ENCODE measurements at places on chromosomes 7 and 10.

GRCh38 chr7:25028370-25029021, 48.5 kb upstream of the OSBPL3 start:
- DNase-seq: no peak

DNA sequence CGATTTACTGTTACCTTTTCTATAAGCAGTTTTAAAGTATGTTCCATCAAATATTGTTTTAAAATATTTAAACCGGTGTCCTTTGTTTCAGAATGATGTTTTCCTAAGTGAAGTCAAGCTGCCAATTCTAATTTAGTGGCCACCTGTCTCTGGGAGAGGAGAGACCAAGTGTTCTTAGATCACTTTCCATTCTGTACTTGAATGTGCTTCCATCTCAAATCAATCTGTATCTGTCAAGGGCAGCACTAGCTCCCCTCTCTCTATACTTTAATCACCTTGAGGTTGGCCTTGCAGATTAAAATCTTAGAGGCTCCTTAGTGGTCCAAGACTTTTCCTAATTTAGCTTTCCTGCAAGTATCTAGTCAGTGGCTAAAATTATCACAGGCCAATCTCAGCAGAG, 49.6 kb downstream of the LGI1 start:
- DNase-seq: no peak

DNA sequence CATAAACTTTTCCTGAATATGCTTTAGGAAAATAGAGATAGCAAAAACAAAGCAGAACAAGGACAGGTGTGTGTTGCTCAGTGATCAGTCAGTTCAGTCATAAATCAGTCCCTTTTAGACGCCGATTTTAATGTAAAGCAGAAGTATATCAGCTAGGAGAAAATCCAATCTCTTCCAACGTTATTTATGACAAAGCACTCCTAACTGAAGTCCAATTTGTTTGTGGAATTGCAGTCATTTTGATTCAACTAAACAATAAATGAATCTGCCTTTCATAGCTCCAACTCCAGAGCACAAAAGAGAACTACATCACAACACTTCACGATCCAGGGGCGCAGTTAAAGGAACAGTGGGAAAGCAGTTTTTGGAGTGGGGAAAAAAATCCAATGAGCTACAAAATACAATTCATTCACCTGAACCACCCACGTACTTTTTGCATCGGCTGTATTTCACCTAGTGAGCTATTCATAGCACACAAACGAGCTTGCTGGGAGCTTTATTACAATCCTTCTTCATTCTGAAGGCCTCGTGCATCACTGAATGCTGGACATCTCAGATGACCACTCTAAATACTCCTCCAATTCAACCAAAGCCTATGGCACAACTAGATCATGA, 151.3 kb downstream of the LRRN3 start:
- DNase-seq: no peak

DNA sequence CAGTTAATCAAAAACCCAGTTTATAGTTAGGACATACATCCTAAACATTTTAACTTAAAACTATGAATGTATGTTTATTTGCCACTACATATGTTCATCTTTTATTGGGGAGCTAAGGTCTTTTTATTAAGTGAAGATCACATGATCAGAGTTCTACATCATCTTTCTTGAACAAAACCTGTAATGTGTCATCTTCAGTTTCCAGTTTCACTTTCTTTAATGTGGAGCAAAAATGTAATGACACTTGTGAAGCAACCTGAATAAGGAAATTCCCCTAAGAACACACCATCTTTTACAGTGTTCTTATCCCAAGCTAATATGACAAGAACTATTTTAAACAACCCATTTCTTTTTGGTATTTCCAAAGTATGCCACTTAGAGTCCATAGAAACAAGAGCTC, 166.7 kb upstream of the BET1 start:
- no peak for DNase-seq

- no peak for DNase-seq
These were observed 321.4 kb upstream of the HGF start for GRCh38 chr7:82091126-82091684.

DNA sequence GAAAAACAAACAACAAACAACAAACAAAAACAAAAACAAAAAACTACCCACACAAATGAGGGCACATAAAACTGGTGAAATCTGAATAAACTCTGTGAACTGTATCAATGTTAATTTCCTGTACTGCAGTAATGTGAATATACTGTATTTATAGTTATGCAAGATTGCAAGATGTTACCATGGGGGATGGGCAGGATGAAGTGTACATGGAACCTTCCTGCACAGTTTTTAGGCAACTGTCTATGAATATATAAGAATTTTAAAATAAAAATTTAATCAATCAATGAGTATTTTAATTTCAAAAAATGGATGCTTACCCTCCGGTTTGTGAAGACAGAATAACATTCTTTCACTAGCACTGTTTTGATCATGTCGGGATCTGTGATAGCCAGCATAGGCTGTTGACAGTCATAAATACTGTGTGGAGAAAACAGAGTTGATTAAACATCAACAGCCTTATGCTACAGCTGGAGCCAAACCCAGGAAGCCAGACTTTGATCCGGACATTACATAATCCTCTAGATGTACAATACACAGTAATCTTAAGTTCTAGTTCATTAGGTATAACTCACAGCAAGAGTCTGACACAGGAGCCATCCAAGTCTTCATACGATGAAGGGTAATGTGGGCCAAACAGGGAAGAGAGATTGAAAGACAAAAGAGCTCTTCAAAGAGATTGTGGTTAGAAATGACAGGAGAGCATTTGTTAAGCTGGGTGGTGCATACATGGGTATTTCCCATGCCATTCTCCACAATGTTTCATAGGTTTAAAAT, 14.8 kb downstream of the CYP3A7 start:
- DNase-seq: no peak

- no peak for DNase-seq
These were observed 56.8 kb downstream of the AUTS2 start for GRCh38 chr7:69654849-69655707.

DNA sequence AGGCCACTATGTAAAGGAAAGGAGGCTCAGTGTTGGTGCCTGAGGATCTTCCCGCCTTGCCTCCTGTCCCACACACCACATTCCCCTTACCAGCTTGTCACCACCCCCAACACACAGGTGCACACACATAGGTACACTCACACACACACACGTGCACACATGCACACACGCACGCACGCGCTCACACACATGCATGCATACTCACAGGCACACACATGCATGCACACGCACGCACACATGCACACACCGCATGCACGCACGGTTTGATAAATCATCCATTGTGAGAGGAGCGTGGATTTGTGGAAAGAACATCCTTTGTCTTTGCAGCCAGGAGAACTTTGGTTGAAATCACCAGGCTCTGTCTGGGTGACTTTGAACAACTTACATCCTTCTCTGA, 359.8 kb downstream of the FRMD4A start:
- no peak for DNase-seq

GRCh38 chr10:116164291-116164690, 108.7 kb downstream of the GFRA1 start:
- no peak for DNase-seq

DNA sequence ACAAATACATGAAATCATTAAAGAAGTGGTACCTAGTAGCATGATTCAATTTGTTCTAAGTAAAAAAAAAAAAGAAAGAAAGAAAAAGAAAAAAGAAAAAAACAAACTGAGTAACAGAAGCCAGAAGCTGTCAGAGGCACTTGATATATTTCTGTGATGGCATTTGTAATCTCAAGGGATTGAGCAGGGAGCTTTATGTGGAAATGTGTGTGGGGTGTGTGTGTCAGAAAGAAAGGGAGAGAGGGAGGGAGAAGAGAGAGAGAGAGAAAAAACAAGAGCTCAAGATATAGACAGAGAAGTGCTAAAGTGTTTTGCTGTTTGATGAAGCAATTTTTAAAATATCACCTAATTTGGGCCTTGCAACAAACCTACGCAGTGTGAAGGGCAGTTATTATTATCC, 357.6 kb upstream of the PCDH15 start:
- no peak for DNase-seq

DNA sequence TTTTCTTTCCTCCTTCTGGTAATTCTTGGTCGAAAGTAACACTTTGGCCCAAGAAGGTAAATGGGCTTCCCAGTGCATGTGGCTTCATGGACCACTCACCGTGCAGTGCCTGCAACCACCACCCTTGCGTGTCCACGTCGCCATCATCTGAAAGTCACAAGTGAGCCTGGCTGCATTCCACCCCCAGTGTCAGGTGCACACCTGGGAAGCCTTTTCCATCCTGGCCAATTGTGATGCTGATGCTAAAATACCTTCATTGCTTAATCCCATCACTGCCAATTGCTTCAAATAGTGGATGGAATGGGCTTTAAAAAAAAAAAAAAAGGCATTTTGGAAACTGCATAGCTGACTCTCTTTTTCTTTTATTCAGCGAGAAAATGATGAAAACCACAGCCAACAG, 228.9 kb downstream of the ARHGAP21 start:
- DNase-seq: no peak

DNA sequence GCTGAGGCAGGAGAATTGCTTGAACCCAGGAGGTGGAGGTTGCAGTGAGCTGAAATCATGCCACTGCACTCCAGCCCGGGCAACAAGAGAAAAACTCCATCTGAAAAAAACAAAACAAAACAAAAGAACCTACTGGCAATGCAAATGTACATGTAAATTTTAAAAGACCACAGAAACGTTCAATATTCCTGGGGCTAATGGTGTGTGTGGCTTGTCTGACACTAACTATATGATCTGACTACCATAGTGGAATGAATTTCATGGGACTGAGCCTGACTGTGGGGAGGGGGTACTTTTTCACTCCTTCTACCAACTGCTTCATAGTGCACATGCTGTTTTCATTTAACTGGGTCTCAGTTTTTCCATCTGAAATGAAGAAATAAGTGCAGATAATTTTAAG, 69.6 kb downstream of the ITPRID1 start:
- no peak for DNase-seq

DNA sequence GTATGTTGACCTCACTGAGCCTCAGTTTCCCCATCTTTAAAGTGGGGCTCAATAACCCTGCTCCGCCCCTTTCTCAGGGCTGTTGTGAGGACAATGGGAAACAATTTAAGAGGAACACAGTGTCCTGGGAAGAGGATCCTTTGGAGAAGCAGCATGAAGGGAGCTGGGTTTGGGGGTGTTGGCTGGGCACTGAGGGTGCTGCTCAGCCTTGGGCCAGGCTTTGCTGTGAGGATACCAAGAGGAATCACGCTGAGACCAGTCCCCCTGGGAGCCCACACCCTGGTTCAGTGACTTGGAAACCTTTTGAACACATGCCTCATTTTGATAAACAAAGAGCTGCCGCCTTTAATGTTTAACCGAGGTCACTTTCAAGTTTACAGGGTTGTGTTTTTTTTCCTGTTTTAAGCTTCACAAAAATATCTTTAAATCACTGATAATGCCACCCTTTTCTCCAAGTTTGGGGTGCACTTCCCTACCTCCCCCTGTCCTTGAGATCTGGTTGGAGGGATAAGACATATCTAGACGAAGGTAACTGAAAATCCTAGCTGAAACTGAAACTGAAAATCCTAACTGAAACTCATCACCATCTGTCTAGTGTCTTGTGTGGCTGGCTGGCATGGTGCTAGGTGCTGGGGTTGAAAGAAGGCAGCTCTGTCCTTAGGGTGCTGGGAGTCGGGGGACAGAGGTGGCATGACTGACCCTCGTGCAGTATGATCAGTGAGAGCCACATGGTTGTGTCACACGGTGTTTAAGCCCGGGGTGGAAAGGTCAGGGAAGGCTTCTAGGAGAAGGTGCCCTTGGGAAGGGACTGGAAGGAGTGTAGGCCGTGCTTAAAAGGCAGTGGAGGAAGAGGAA, 27.7 kb downstream of the ZNF775 start:
- DNase-seq: no peak

DNA sequence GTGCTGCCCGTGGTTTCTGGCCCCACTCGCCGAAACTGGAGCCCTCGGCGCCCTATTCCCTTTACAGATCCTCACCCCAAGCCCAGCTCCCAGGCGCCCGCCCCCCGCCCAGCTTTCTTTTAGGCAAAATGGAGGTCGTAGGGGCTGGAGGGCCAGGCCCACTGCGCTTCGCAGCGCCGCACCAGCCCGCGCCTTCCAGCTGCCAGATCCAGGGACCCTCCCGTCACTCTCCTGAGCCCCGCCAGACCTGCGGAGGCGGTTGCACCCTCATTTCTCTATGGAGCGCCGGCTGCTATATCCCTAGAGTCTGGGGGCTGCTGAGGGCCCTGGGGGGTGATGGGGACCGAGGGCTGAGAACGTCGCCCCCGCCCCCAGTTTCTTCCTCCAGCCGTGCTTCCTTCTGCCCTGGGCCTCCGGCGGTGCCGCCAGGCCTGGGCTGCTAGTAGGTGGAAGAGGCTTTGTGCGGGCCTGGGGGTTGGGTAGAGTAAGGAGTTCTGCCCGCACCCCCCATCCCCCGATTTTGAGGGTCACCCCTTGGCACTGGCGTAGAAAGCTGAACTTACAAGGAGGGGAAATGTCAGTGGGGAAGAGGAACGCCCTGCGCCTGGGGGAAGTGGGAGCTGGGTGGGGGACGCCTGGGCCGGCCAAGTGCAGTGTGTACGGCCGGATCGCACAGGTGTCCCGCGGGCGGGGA, 1.0 kb downstream of the GNB2 start:
- DNase-seq: no peak

DNA sequence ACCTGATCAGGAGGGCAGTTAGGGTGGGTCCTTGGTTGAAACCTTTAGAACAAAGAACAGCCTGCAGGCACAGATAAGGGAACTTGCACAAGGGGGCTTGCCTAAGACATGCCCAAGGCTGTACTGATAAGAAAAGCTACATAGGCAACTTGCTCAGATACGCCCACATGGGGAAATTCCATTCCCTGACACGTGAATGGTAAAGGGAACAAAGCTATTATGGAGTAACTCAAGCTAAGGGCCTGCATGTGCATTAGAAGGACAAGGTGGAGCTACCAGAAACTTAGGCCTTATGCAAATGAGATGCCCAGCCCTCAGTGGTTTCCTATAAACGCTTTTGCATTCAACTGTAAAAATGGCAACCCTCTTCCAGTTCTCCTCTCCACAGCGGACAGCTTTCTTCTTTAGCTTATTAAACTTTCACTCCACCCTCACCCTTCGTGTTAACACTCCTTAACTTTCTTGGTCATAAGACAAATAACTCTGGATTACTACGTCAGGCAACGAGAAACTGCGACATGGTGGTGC, 1192.1 kb upstream of the CELF2 start:
- no peak for DNase-seq

GRCh38 chr10:3350205-3350604, 177.6 kb upstream of the PITRM1 start:
- no peak for DNase-seq

DNA sequence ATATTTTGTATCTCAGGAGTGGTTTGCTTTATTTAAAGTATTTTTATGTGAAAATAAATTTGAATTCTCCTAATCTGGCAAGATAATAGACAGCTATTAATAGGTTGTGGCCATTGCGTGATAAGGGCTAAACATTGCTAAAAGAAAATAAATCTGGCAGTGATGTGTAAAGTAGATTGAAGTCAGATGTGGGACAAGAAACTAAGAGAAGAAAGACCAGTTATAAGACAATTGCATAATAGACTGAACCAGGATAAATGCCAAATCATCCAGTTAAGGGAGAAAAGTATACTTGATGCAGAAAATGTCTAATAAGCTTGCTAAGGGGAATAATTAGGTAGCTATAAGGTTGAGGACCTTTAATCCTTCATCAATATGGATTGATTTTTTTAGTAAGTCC, 197.5 kb upstream of the CSTF2T start:
- no peak for DNase-seq

All from iPS DF 19.7 (cell line).